ENCODE measurements at places on chromosomes 7 and 10.

- peak; percentile 98 for DNase-seq
Observed at GRCh38 chr7:2157473-2158279, 75.1 kb downstream of the MAD1L1 start.

GRCh38 chr10:121928528-121928884 is 675 bp upstream of the ATE1 start:
- DNase-seq: peak; percentile 26

DNA sequence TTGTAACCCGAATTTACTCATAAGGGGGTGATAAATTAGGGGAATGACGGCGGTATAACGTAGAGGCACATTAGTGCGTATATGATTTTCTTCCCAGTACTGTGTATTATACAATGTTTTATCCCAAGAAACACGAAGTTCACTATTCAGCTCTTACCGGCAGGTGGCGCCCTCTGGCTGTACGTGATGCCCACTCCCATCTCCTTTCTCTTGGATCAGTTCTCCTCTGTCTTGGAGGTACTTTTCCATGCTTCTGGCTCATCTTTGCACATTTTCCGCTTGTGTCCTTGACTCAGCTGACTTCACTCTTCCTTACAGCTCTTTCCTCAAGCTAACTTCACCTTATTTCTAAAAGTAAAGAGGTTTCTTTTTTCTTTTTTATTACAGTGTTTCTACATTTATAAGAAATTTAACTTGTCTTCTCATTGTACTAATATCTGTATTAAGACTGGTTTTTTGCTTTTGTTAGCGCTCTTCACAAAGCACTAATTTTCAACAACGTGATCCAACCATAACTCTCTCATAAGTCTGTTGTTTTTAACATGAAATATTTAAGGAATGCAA is 21.3 kb downstream of the TMEM176B start:
- DNase-seq: peak; percentile 74

DNA sequence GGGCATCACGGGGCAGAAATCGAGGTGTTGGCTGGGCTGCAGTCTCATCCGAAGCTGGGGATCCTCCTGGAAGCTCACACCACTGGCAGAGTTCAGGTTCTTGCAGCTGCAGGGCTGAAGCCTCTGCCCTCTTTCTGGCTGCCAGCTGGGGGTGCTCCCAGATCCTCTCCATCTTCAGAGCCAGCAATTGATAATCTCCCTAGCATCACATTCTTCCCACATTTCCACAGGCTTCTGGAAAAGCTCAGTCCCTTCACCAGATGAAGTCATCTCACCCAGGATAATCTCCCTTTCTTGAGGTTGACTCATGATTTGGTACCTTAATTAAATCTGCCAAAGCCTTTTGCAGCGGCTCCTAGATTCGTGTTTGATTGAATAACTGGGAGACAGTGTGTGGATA is 55.2 kb downstream of the NRP1 start:
- DNase-seq: no peak

GRCh38 chr7:55774327-55775050 is 88.1 kb downstream of the SEPTIN14 start:
- peak; percentile 2 for DNase-seq

DNA sequence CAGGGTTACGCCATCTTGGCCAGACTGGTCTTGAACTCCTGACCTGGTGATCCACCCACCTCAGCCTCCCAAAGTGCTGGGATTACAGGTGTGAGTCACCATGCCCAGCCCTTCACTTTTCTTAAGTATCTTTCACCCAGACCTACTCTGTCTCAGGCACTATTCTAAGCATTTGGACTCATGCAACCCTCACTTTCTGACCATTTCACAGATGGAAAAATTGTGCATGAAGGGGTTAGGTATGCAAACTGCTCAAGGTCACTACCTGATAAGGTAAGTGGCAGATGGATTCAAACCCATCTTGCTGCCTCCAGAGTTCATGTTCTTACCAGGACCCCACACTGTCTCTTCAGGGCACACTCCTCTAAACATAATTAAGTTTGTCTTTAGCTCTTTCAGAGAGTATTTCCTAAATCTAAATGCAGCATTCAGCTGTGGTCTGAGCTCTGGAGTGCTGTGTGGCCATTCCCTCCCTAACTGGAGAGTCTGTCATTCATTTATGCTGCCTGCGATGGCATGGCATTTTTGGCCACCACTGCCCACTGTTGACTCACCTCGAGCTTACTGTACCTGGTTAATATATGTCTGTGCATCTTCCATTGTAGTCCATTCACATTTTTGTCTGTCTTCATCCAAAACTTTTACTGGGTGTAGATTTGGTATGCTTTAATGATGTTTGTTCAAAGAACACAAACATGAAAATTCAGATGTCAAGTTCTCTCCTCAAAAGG is 88.4 kb downstream of the CCDC71L start:
- DNase-seq: no peak

DNA sequence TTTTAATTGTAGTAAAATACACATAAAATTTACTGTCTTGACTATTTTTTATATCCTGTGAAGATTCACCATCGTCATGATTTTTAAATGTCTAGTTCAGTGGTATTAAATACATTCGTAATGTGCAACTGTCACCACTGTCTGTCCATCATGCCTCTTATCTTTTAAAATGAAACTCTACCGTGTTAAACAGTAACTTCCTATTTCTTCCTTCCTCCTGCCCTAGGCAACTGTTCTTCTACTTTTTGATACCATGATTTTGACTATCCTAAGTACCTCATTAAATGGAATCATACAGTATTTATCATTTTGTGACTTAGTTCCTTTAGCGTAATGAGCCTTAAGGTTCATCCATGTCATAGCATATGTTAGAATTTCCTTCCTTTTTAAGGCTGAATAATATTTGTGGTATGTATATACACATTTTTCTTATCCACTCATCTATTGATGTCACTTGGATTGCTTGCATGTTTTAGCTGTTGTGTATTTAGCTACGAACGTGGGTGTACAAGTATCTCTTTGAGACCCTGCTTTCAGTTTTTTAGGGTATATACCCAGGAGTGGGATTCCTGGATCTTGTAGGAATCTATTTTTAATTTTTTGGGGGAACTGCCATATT is 13.5 kb downstream of the SLK start:
- no peak for DNase-seq

- no peak for DNase-seq
Observed at GRCh38 chr7:75966190-75966961, 28.0 kb downstream of the TMEM120A start.

- DNase-seq: no peak
Observed at GRCh38 chr10:45460235-45460878, 86.3 kb downstream of the ALOX5 start.

GRCh38 chr10:118851062-118852035 is 96.6 kb upstream of the CACUL1 start:
- DNase-seq: no peak

DNA sequence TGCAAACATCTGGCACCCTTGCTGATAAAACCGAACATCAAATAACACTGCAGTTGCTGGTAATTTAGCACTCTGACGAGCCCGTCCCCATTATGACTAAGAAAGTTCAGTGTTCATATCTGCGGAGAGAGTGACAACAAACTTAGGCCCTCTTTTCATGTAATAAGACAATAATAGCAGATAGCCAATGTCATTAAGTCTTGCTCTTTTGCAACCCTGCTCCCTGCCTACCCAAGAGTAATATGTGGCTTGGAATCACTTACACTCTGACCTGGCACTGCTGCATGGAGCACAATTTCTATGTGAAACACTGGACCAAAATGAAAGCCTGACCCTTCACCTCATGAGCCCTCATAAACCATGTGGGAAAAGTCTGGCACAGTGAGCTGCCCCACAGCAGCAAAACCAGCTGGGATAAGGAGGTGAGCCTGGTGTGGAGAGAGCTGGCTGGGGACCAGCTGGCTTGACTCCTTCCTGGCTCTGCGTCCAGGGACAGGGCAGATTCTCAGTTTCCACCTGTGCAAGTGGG is 86.5 kb downstream of the HIPK2 start:
- DNase-seq: peak; percentile 53

DNA sequence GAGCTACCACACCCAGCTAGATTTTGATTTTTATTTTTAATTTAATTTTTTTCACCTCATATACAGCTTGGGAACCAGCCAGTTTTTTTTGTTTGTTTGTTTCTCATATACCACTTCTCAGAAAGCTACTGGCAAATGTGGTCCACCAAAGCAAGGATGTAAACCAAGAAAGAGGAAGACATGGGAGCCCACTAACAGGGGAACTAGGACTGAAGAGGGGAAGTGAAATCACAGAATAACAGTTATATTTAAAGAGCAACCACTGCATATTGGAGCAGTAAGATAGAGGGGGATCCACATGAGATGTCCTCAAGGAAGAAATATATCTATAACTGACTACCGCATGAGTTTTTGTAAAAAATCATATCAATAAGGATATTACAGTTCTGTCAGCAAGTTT is 10.5 kb downstream of the CPVL start:
- no peak for DNase-seq

- no peak for DNase-seq
Observed at GRCh38 chr10:96826438-96826837, 5.7 kb upstream of the LCOR start.

- peak; percentile 52 for DNase-seq
Observed at GRCh38 chr7:6306471-6306870, 34.0 kb upstream of the CYTH3 start.

DNA sequence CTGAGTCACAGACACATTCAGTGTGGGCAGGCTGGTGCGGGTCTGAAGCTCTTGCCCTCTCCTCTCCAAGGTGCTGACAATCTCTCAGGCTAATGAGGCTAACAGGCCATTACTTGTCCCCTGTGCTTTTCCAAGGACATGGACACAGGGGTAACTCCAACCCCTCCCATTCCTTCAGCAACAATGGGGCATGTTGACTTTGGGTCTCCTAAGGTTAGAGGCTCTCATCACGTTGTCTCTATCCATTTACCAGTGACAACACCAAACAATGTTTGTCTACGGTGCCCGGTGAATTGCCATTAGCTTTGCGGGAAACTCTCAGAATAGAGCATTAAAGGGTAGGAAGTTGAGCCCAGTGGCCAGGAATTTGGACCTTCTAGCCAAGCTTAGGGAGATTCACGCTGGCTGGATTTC is 101.6 kb upstream of the TNS3 start:
- DNase-seq: no peak

- peak; percentile 90 for DNase-seq
Observed at GRCh38 chr7:36651404-36651803, 72.9 kb downstream of the AOAH start.

- no peak for DNase-seq
Observed at GRCh38 chr10:84990713-84991112, 662.3 kb downstream of the CCSER2 start.

- no peak for DNase-seq
Observed at GRCh38 chr7:40758590-40758989, 623.8 kb downstream of the SUGCT start.

DNA sequence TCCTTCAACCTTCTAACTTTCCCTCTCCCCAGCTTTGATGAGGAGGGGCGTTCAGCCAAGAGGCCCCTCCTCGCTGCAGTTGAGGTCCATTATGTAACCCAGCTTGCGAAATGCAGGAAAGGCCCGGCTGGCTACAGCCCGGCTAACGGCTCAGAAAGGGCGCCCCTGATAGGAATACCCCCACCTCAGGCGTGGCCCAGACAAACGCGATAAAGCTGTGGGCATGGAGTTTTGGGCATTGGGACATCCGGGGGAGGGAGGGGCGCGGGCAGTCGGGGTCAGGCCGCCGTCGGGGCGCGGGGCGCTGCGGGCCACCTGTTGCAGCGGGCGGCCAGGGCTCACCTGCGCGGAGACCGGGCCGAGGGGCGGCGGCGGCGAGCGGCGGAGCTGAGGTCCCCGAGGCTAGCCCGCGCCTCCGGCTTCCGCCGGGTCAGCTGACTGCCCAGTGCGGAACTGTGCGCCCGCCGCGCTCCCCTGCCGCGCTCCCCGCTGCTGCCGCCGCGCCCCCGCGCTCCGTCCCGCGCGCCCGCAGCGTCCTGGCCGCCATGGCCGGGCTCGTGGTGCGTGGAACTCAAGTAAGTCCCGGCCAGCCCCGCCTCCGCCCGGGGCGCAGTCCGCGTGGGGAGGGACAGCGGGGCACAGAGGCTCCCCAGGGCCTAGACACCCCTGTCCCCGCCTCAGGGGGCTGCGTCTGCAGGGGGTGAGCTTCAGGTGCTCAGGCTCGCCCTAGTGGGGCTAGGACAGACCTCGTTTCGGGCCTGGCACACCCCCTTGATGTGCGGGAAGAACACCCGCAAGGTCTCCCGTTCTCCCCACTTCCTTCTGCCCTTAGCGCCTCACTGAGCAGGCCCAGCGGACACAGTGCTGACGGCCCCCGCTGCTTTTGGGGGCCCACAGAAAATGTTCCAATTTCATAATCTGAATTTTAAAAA is at the start of gene LRMDA:
Gene LRMDA (plus strand): TSS at position 445 of the 932 bp plus-strand sequence.
- peak; percentile 45 for DNase-seq

- peak; percentile 44 for DNase-seq
Observed at GRCh38 chr10:84097787-84098353, 41.4 kb upstream of the GHITM start.

GRCh38 chr10:119029613-119030420 is at the start of gene NANOS1:
Gene NANOS1, plus strand, starts transcription at chr10:119029714. Its CDS starts 88 bp downstream, at chr10:119029802.
- peak; percentile 32 for DNase-seq

DNA sequence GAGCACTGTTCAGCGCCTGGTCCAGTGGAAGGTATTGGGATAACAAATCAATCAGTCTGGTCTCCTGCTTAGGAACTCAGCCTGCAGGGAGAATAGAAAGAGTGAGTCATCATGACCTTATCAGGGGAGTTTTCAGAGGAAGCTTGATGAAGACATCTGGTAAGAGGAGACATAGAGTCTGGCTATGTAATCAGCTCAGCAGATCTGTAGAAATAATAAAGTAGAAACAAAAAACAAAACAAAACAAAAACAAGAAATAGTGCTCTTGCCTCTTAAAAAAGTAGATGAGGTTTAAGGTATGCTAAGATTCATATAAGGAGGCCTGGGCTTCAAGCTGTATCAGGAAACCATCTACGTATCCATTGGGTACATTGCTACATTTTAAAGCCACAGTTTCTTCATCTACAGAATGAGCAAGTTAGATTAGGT is 14.4 kb downstream of the TAS2R41 start:
- peak; percentile 95 for DNase-seq

GRCh38 chr7:111910656-111911055 is 295.5 kb downstream of the DOCK4 start:
- DNase-seq: no peak

- no peak for DNase-seq
Observed at GRCh38 chr10:87622314-87623004, 37.2 kb upstream of the PAPSS2 start.

GRCh38 chr10:112115781-112116385 is 67.7 kb downstream of the GPAM start:
- peak; percentile 60 for DNase-seq

DNA sequence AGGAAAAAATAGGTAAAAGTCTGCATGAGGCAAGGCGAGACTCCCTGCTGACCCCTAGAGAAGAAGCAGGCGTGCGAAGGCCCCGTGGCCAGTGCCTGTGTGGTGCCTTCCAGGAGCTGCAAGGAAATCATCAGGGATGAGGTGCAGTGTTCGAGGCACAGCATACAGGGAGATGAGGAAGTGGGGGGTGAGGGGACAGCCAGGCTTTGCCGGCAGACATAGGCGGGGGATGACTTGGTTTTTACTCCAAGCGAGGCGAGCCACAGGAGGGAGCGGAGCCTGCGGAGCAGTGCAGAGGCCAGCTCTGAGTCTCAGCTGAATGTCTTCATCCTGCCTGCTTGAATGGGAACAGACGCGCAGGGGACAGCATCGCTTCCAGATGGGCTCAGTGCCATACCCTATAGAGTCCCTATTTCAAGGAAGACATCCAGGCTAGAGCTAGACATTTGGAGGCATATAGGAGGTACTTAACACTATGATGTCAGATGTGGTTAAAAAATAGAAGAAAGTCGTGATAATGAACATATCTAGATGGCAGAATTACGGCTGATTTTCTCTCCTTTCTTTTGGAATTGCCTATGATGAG is 49.5 kb downstream of the TCERG1L start:
- DNase-seq: no peak

GRCh38 chr7:43211286-43211685 is 98.8 kb downstream of the HECW1 start:
- DNase-seq: no peak

GRCh38 chr7:133854739-133855138 is 272.4 kb upstream of the LRGUK start:
- peak; percentile 78 for DNase-seq
